GM04504 (cell line): ENCODE measurements at places on chromosomes 3 and 15.

- no peak for DNase-seq
Observed at GRCh38 chr3:46417841-46418611, 11.0 kb downstream of the CCRL2 start.

- DNase-seq: no peak
Observed at GRCh38 chr15:57198131-57198530, 178.2 kb upstream of the CGNL1 start.

GRCh38 chr15:80906159-80906766 is 83.4 kb downstream of the MESD start:
- no peak for DNase-seq

GRCh38 chr15:58066042-58066867 is 744 bp upstream of the ALDH1A2 start:
- DNase-seq: peak; percentile 12

- DNase-seq: no peak
Observed at GRCh38 chr15:80558631-80559319, 136.3 kb upstream of the ABHD17C start.

GRCh38 chr15:58451826-58452225 is 20.0 kb downstream of the LIPC start:
- no peak for DNase-seq

GRCh38 chr15:49380912-49381311 is 42.1 kb upstream of the FGF7 start:
- DNase-seq: no peak

- no peak for DNase-seq
Observed at GRCh38 chr3:27628026-27628750, 93.9 kb downstream of the EOMES start.

DNA sequence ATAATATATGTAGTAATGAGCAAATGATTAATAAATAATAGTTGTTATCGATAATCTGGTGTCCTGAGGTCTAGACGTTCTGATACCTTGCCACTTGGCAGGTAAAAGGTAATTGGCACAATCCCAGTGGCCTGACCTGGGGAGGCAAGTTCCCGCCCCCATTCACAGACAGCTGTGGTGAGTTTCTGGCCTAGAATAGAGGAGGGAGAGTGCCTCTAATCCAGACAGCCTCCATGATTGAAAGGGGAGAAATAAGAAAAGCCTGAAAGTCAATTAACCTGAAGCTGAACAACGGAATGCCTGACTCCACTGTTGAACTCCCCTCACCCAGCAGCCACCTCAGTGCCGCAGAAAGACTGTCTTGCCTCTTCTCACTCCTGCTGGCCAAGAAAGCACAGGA is 38.1 kb upstream of the SV2B start:
- DNase-seq: no peak

DNA sequence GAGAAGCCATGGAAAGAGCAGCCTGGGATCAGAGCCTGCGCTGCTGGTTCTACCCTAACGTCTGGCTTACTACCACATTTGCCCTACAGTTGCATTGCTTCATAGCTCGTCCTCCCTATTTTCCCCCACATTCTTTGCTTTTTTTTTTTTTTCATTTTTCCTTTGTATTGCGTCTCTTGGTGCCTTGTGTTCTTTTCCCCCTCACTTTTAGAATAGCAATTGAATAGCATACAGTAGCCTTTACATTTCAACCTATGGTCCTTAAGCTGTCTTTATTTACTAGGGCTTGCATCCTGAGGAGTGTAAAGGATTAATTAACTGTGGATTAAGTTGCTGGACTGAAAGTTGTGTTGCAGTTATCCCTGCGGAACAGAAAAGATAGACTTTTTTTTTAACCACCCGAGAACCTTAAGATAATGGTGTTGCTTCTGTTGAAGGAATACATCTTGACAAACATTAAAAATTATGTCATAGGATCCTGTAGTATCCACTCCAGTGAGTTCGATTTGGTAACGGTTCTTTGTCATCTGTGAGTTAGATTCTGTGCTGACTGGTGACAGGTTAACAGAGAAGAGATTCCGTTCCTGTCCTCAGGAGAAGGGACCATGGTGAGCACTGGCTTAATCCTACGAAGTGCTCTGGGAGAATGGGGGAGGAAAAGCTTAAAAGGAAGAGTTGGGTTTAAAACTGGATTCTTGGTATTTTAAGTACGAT is 417.4 kb upstream of the NAALADL2 start:
- no peak for DNase-seq

GRCh38 chr15:88649286-88649733 is 10.5 kb downstream of the ISG20 start:
- peak; percentile 56 for DNase-seq

GRCh38 chr3:139797724-139798343 is 120.1 kb upstream of the NMNAT3 start:
- peak; percentile 4 for DNase-seq

DNA sequence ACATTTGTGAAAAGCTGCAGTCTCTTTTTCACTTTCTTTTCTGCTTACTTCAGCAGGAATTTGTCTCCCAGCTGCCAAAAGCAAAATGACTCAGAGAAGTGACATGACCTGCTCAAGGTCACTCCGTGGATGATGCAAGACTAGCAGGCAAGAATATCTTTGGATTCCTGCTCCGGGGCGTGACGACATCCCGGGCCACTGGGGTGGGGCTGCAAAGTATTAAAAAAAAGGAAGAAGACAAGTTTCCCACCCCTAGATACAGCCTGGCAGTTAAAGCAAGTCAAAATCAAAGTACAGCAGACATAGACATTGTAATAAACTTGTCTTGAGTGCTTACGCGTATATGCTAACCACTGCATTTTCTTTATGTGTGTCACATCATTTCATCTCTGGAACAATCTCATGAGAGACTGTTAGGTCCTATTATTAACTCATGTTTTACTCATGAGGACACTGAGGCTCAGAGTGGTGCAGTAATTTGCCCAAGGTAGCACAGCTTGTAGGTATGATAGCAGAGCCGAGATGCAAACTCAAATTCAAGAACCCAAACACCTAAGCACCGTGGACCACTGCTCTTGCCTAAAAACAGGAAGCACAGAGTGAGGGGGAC is 485.2 kb upstream of the PROK2 start:
- DNase-seq: peak; percentile 91

GRCh38 chr15:45105586-45105985 is 8.4 kb downstream of the DUOX2 start:
- no peak for DNase-seq

DNA sequence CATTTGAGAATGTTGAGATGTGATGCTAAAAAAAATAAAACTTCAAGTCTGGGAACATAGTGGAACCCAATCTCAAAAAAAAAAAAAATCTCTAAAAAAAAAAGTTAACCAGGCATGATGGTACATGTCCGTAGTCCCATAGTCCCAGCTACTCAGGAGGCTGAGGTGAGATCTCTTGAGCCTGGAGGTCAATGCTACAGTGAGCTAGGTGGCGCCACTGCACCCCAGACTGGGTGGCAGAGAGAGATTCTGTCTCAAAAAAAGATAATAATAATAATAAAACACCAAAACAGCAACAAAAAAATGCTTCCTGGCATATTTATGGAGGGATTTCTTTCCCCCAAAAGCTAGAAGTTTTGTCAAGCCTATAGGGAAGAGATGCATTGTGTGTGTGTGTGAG is 361.6 kb downstream of the ROBO1 start:
- DNase-seq: no peak

- DNase-seq: no peak
Observed at GRCh38 chr15:35673093-35673684, 127.2 kb upstream of the DPH6 start.

- no peak for DNase-seq
Observed at GRCh38 chr3:127072221-127072771, 89.4 kb downstream of the PLXNA1 start.

DNA sequence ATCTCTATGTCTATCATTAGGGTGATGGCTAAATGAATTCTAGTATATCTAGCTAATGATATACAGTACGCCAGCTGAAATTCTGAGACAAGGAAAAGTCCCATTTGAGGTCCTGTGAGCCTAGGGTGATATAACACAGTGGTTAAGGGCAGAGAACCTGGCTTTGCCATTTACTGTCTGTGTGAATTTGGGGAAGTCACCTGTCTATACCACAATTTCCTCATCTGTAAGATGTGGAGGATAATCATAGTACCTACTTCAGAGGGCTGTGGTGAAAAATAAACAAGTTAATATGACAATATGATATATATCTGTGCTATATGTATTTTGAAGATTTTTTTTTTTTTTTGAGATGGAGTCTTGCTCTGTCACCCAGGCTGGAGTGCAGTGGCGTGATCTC is 9.8 kb upstream of the ANKDD1A start:
- DNase-seq: no peak

DNA sequence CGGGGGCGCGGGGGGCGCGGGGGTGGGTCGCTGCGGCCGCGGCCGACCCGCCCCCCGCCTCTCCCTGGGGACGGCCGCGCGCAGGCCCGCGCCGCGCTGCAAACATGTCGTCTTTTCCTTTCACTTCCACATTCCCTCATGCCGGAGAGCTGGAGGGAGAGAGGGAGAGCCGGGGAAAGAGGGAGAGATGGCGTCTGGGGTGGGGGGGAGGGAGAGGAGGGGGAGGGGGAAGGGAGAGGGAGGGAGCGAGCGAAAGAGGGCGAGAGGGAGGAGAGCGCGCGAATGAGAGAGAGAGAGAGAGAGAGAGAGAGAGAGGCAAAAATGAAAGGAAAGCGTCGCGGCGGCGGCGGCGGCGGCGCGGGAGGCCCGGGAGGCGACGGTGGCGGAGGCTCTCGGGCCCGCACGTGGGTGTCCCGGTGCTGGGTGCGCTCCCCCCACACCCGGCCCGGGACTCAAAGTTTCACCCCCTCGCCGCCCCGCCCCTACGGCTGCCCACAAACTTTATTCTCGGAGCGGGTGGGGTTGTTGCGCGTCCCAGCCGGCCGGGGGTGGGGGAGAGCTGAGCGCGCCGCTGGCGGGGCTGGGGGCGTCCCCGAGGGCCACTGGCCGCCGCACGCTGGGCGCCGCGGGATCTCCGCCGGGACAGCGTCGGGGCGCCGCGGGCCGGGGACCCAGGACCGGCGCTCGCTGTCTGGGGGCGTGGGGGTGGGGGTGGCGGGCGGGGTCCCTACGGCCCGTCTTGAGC is 731 bp downstream of the ZNF710 start:
- DNase-seq: peak; percentile 19

DNA sequence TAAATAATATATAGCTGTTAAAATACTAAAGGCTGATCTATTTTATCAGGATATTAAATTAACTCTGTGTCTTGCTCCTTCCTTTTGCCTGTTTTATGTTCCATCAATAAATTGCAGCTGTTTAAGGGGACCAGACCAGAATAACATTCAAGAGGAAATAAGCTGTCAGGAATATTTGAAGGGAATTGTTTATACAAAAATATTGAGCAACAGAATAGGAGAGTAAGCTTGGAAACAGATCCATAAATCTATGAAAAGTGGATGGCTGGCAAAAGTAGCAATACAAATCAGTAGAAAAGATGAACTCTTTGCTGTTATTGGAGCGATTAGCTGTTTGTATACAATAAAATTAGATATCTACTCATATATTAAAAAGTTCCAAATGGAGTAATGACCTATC is 36.2 kb upstream of the PLSCR2 start:
- DNase-seq: no peak

GRCh38 chr3:182117583-182117982 is 405.9 kb downstream of the SOX2 start:
- DNase-seq: no peak

GRCh38 chr15:70133296-70133695 is 35.6 kb upstream of the TLE3 start:
- DNase-seq: no peak
